ENCODE measurements at places on chromosomes 3 and 15. TPM values are rescaled to one million over a fixed set of nuclear protein-coding genes. Genes with fewer than 3 reads are reported as not detected.

GRCh38 chr3:42014458-42014920 is 52.6 kb upstream of the ULK4 start:
- H3K36me3 ChIP-seq: no peaks in the 10 kb centered on the region
- no peak for DNase-seq
- peak overlapping the region; percentile 91 for H3K27ac ChIP-seq
- H3K4me3 ChIP-seq: peak overlapping the region; percentile 98

- no peaks in the 10 kb centered on the region for H3K27me3 ChIP-seq
- H3K4me1 ChIP-seq: no peaks in the 10 kb centered on the region
- H3K36me3 ChIP-seq: no peaks in the 10 kb centered on the region
- H3K4me3 ChIP-seq: no peak overlapping the region
- DNase-seq: no peak
These were observed 363.8 kb upstream of the NAALADL2 start for GRCh38 chr3:174495311-174495710.

The NUTM1 gene
- total RNA-seq: not detected

The FOXB1 gene
- total RNA-seq: not detected
